Pulmonary artery endothelial cell (primary cell): ENCODE measurements at places on chromosomes 12 and 14. TPM values are rescaled to one million over a fixed set of nuclear protein-coding genes. Genes with fewer than 3 reads are reported as not detected.

DNA sequence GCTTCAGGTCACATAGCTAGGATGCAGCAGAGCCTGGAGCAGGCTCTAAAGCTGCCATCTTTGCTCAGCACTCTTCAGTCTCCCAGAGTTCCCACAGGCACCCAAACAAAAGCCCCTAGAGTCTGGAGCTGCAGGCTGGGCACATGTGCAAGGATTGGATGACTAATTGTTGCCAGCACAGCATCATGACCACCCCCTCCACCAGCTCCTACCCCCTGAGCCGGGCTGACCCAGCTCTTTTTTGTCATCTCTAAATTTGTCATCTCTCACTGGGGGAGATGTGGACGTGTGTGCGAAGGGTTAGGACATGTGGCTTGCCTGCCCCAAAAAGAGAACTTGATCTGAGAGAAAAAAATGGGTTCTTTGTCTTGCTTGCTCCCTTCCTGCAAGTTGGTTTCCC lies 4.3 kb upstream of the MMP19 start:
- DNase-seq: no peak

GRCh38 chr12:73136386-73136785 lies 864.2 kb downstream of the TRHDE start:
- DNase-seq: no peak

DNA sequence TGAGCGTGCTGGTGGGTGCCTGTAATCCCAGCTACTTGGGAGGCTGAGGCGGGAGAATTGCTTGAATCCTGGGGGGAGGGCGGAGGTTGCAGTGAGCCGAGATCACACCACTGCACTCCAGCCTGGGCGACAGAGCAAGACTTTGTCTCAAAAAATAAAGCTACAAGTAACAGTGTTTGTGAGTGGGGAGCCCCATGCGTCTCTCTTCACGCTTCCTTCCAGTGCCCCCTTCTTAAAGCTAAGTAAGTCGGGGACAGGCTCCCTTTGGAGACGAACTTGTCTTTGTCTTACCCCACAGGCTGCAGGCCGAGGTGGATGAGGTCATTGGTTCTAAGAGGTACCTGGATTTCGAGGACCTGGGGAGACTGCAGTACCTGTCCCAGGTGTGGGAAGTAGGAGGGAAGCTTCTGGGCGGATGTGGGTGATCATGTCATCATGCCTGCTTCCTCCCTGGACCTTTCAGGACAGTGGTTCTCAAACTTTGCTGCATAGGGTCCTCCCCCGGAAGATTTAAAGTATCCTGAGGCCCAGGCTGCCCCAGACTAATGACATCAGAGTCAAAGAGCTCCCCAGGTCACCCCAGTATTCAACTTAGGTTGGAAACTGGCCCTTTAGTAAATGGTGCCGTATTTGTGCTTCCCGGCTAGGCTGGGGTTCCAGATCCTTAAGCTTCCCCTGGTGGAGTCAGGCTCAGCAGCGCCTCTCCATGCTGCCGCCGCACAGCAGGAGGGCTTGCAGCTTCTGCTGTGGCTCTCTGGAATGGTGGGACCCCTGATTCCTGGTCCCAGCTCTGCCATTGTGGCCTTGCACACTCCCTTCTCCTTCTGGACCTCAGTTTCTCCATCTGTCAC lies 37.1 kb downstream of the CYP46A1 start:
- no peak for DNase-seq

DNA sequence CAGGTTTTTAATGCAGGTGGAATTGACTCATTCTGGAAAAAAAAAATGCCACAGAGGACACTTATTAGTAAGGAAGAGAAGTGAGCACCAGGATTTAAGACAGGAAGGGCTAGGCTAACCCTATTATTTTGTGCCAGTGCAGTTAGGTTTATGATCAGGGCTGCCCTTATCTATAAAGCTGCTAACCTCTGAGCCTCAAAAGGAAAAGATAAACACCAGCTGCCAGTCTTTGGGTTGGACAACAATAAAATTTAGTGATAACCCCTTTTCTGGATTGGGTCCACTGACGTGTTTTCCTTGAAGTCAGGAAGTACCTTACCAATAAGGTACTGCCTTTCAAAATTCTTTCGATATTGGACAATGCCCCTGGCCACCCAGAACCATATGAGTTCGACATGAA lies 128.9 kb downstream of the NUBPL start:
- DNase-seq: no peak

DNA sequence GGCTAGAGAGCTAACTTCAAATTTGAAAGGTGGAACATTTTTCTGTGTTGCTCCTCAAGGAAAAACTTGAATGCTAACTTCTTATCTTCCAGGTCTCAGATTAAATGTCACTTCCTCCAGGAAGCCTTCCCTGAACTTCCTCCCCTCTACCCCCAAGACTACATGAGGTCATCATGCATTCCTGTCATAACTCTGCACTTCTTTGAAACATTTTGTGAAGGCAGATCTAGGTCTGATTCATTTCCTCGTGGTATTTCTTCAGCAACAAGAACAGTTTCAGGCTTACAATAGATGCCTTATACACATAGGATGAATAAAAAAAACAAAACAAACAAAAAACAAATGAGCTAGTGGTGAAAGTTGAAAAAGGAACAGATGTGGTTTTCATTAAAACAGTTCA lies 97.1 kb upstream of the SRRM4 start:
- DNase-seq: no peak

- DNase-seq: no peak
Observed at GRCh38 chr14:77145975-77146740, 4.6 kb upstream of the ZDHHC22 start.

DNA sequence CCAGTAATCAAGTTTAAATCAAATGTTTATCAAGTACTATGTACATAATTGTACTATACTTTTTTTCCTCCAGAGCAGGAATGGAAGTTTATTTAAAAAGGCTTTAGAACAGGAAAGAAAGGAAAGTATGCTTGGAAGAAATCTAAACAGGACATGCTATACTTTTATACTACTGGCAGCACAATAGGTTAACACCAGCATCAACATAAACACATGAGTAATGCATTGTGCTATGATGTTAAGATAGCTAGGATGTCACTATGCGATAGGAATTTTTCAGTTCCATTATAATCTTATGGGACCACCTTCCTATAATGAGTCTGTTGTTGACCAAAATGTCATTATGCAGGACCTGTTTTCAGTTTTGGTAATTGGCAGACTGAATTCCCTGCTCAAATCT lies 41.5 kb upstream of the ANKS1B start:
- DNase-seq: no peak

- no peak for DNase-seq
Observed at GRCh38 chr12:72072592-72073212, 134.1 kb downstream of the TPH2 start.

DNA sequence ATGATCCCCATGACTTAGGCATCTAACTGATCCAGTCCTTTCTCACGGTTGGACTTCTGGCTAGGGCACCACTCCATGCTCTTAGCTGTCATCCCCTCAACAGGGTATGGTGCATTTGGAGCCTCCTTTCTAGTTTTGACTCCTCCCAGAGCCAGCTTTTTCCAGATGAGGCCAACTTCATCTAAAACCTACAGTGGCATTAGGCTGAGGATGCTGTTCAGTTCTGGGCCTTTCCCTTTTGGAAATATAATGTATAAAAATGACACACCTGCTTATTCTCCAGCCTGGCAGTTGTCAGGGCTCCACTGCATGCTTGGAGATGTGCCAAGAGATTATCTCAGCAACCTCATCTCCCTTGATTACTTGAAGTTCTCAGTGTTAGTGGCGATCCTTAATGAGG lies 239.7 kb downstream of the EMP1 start:
- no peak for DNase-seq

DNA sequence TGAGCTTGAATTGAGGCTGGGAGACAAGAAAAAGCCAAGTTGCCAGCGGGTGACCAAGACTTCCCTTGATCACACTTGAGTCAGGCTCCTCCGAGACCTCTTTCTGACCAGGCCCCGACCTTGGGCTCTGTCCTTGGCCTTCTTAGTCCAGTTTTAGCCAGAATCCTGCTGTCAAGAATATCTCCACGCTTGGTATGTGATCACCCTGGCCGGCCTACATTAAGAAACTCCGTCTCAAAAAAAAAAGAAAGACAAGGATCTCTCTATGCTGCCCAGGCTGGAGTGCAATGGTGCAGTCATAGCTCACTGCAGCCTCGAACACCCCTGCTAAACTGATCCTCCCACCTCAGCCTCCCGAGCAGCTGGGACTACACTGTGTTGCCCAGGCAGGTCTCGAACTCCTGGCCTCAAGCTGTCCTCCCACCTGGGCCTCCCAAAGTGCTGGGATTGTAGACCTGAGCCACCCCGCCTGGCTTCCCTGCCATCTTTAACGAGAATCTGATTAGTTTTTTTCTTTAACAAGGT lies 1.0 kb upstream of the ITPK1 start:
- DNase-seq: no peak

DNA sequence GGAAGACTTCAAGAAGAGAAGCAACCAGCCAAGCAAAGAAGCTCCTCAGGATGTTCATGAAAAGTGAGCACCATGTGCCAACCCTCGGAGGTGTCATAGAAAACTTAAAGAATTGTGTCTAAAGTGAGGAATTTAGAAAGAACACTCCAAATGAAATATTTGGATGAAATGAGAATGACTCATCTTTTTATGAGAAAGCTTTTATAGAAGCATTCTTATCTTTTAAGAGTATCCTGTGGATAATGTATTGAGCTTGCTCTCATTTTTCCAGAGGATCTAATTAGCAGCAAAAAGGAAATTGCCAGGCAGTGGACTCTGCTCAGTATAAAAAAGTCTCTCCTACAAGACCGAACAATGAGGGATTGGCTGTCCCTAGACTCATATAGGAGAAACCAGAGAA lies 454.9 kb downstream of the LRIG3 start:
- DNase-seq: no peak

DNA sequence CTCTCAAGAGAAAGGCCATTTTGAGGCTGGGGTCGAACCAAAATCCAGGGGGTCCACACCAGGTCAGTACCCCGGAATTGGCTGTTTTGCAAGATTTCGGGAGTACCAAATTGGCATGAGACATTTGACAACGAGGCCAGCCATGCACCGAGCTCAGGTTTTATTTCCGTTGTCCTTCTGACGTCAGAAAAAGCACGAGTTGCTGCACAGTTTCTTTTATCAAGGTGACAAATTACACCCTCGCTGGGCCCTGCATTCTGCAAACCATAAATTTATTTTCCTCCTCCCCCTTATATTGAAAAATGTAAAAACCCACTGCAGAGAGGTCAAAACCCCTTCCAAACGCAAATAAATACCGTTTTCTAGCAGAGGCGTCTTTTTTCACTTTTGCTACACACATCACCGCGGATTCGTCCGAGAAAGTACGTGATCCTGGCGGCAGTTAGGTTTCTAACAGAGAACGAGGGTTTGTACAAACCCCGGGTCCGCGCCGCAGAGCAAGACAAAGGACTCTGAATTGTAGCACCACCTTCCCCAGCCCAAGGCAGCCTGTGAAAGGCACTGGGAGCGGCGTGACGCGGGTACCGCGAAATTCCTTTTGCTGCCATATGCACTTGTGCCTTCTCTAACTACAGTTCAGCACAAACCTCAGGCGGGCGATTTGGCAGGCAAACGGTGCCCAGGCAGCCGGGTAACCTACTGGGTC lies 1.8 kb downstream of the SLC38A1 start:
- DNase-seq: peak; percentile 32

The AQP5 gene
- total RNA-seq: 0.07 and 0.60 TPM in 2 replicates

The CD163L1 gene
- 1.3 and 2.0 TPM in 2 replicates for total RNA-seq

The NRL gene
- 0.33 and 0.56 TPM in 2 replicates for total RNA-seq

The HOXC13 gene
- total RNA-seq: not detected in 2 replicates

The KLHL42 gene
- 28.0 and 39.0 TPM in 2 replicates for total RNA-seq
